ENCODE measurements at places on chromosomes 7 and 10.

DNA sequence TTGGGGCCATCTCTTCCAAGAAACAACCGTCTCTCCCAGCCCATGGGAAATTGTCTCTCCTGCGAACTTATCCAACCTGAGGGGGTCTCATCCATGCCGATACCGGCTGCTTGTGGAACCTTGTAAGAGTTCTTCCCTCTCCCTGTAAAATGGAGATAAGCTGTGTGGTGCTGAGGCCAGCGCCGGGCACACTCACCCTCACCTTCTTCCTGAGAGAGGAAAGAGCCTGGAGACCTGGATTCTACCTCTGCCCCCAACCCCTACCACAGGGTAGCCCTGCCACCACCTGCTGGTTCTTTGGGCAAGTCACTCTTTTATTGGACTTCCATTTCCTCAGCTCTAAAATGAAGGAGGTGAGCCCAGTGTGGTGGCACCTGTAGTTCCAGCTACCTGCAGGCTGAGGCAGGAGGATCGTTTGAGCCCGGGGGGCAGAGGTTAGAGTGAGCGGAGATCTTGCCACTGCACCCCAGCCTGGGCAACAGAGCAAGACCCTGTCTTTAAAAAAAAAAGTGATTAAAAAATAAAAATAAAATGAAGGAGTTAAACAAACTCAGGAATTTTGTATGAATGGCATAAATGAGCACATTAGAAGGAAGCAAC is 38.4 kb upstream of the PSAP start:
- no peak for DNase-seq

DNA sequence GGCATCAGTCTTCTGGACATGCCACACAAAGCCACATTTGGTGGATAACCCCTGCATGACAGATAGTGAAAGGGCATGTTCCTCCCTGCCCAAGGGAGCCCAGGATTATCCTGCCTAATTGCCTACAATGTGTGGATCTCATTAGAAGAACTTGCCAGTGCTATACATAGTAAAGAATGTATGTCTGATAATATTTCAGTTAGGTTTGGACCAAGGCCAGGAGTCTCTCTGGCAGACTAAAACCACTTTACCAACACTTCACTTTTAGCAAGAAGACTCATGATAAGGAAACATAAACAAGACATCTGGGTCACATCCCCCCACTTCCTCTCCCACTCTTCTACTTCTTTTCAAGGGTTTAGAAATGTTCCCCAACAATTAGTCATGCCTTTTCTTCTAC is 196.7 kb downstream of the MTERF1 start:
- DNase-seq, result no peak

- DNase-seq, result no peak
These were observed 31.7 kb upstream of the MAT1A start for GRCh38 chr10:80321183-80321582.

- peak; percentile 50 for DNase-seq
These were observed 2.2 kb downstream of the ARHGAP21 start for GRCh38 chr10:24721229-24722106.

GRCh38 chr7:23335136-23335535 is 36.0 kb downstream of the MALSU1 start:
- DNase-seq, result no peak

GRCh38 chr7:3154317-3154716 is 110.7 kb upstream of the CARD11 start:
- no peak for DNase-seq

GRCh38 chr10:51159841-51160240 is 85.6 kb downstream of the PRKG1 start:
- DNase-seq, result no peak

DNA sequence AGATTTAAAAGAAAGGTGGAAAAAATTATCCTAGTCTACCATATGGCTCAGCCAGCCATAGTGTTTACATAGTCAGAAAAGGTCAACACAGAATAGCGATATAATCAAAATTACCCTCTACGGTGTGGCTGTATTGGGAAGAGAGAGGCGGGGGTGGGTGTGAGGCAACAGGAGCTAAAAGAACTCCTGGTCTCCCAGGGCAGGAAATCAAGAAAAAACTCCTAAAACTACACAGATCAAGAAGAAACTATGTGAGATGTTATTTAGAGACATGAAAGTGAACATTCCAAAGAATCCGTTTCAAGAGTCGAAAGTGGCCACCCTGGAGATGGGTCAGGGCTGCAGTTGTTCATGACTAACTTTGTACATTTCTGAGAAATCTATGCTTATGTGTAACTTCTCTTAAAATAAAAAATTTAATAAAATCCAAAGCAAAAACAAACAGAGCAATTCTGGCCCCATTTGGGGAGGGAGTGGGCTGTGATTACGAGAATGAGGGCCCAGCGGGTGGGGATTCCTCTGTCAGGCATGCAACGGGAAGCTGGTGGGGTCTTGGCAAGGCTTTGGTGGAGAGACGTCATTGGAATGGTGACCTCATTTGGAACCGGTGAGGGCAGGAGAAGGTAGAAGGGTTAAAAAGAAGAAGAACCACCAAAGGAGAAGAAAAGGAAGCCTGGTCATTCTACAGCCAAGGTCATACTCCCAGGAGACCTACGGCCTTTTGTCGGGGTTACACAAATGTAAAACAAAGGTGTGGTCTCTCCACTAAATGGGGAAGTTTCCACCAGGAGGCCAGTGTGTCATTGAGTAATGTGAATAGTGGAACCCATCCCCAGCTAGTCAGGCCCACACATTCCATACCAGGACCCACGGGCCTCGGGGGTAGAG is 71.2 kb upstream of the DUSP5 start:
- DNase-seq, result no peak

GRCh38 chr7:41928166-41928565 is 225.3 kb upstream of the INHBA start:
- no peak for DNase-seq

GRCh38 chr10:70549962-70550458 is 52.5 kb downstream of the PRF1 start:
- DNase-seq, result peak; percentile 75

DNA sequence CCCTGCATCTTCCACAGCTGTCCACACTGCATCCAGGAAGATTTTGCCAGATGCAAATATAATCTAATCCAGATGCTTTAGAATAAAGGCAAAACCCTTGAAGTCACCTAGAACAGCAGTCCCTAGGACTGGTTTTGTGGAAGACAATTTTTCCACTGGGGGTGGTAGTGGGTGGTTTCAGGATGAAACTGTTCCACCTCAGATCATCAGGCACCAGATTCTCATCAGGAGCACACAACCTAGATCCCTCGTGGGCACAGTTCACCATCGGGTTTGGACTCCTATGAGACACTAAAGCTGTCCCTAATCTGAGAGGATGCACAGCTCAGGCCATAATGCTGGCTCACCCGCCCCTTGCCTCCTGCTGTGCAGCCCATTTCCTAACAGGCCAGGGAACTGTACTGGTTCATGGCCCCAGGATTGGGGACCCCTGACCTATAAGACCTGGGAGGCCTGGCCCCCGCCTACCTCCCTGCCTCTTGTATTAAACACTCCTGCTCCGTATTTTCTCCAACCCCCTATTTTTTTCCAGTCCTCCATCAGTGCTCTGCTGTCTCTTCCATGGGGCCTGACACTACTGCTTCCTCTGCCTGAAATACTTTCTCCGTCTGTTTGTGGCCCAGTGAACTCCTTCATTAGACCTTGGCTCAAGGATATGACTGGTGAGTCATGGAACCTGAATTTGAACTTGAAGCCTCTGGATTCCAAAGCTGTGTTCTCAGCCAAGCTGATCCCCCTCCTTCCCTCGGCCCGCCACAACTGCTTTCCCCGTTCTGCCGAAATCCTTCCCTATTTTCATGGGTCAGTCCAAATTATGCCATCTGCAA is 79.9 kb upstream of the RHEB start:
- peak; percentile 38 for DNase-seq

DNA sequence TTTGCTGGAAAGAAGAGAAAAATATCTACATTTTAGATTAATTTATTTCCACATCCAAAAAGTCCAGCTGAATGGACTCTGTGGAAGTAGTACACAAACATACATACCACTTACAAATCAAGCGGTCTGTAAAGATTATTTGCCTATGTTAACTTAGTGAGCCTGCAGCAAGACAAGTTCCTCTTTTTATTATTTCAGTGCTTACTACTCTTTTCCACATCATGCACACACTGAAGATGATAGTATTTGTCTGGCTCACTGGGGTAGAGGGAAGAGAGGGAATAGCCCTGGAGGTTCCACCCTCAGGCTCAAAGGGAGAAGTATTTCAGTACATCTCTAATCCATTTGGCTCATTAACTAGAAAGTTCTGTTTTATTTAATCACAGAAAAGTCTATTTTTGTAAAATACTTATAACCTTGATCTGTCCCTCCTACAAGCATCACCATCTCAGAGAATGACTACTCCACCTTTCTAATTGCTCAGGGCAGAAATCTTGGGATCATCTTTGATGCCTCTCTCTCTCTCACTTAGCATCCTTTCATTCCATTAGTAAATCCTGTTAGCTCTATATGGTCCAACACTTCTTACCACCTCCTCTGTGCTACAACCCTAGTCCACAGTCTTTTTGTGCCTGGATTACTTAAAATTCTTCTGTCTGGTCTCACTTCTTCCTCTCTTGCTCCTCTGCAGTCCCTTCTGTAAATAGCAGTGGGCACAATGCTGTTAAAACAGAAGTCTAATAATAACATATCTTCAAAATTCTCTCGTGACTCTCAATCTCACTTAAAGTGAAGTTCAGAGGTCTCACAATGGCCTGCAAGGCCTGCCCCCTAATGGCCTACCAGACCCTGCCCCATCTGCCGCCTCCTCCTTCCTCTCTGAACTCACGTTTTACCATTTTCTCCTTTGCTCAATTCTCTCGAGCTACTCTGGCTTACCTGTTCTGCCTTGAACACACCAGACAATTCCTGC is 64.3 kb upstream of the CCDC6 start:
- DNase-seq, result no peak

DNA sequence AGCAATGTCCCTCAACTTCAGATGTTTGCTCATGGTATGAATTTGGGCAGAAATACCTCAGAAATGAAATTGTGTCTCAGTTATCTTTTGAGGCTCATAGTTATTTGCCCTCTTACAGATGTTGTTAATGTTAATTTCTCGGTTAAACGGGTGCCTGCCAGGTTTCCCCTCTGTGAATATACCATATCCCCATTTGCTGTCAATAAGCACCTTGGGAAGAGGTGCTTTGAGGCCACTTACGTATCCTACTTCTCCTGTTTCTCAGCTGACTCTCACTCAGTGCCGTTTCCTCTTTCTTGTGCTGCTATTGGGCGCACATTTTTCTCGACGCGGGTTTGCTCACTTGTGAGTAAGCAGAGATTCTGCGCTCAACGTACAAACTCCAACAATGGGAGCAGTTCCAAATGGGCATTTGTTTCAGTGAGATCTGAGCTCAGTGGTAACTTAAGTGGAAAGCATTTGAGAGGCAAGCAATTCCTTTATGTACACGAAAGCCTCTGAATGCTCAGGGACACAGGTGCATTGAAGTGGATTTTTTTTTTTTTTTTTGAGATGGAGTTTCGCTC is 34.8 kb upstream of the JAKMIP3 start:
- DNase-seq, result no peak

DNA sequence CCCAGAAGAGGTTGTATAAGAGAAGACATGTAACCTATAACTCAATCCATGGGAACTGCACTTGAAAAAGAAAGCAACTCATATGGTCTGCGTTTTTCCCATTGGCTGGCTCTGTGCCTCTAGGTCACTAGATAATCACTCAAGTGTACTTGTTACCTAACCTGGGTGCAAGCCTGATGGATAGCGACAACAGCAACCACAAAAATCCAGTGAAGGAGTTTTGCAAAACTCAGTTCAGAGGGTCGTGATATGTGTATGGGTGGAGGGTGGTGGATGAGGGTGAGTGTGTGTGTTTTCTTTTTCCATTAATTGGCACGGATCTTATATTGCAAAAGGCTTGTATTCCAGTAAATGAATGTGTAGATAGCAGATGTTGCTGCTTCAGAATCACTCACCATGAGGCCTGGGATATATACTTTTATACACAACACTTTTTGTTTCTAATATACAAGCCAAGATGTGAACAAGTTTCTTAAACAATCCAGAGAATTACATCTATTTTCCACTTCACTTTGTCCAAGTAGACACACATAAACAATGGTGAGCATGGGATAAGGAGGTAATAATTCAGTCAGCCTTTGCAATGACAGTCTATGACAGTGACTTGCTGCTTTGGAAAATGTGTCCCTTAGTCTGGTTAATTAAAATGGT is 286.9 kb upstream of the DKK1 start:
- DNase-seq, result no peak

DNA sequence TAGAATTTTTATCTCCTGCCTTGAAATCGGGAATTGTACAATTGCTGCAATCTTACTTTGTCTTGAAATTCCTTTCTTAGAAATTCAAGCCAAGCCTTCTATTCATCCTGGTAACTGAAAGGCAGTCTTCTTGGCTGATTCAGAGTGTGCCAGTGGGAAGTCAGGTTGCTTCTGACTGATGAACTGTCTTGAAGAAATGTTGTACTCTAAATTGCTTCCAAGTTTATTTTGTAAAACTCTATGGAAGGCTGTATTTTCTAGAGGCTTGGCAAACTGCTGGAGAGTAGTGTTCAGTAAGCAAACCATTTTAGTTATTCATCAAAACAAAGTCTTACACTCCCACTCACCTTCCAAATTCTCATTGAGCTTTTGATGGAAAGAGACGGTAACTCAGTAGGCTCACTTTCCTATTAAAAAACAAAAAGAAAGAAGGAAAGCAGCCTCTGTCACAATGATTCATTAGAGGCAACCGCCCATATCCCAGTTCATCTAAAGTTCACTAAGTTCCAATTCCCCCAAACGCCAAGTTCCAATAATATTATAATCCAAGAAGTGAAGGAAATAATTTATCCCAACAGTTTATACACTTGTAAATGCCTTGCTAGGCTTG is 187.9 kb upstream of the MALRD1 start:
- DNase-seq, result no peak

- peak; percentile 66 for DNase-seq
These were observed 10.4 kb downstream of the JCAD start for GRCh38 chr10:30048768-30049517.

- DNase-seq, result no peak
These were observed 60.0 kb downstream of the LYZL1 start for GRCh38 chr10:29348836-29349235.

- peak; percentile 33 for DNase-seq
These were observed 9.4 kb downstream of the LIMK1 start for GRCh38 chr7:74092964-74093471.

DNA sequence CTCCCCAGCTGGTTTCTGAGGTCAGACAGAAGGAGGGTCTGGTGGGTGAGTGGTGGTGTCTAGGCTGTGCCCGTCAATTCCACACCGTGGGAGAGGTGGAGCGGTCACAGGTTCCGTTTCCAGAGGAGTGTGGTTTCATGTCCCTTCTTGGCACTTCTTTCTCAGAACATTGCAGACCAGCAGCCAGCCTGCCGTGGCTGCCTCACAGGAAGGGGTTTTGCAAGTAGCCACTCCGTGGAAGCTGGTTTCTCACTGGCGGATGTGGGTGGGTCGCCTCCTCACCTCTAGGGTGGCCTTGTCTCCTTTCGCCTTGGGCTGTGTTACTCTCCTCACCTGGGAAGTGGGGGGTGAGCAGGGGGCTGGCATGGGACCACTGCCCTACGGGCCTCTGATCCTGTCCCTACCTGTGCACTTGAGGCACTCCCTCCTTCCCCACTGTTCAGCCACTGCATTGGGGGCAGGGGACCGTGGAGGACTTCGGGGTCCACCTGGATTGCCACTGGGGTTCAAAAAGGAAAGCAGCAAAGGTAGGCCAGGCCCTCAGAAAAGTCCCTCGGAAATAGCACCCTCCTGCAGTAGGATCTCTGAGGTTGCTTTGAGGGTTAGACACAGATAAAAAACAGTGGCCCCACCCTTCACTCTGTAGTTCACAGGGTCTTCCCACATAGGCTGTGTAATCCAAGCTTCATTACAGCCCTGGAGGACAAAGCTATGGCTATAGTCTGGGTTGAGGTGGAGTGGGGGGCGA is 33.9 kb downstream of the TSPAN14 start:
- DNase-seq, result no peak

All from left hindlimb (tissue), 1 donor.